Activated CD8-positive, alpha-beta memory T cell treated with anti-CD3 and anti-CD28 coated beads for 48 hours (primary cell): ENCODE measurements at places on chromosomes 13 and 19.
A peak's percentile ranks its signal among the peaks of the same experiment; 100 is the strongest.

DNA sequence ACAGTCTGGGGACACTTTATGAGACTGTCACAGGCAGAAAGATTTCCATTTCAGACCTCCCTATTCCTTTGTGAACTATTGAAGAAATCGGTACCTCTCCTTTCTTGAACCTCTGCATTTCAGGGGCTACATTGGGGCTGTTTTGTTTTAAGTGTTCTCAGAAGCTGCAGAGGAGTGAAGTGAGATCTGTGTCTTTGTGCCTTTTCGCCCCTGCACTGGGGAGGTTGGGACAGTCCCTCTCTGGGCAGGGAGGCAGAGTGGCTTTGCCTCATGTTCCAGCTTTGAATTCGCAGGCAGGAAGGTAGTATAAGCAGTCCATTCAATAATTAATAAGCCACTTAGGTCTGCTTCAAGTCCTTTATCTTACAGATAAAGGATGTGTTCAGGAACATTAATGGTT, 9.5 kb upstream of the AMER2 start:
- no peak for DNase-seq

DNA sequence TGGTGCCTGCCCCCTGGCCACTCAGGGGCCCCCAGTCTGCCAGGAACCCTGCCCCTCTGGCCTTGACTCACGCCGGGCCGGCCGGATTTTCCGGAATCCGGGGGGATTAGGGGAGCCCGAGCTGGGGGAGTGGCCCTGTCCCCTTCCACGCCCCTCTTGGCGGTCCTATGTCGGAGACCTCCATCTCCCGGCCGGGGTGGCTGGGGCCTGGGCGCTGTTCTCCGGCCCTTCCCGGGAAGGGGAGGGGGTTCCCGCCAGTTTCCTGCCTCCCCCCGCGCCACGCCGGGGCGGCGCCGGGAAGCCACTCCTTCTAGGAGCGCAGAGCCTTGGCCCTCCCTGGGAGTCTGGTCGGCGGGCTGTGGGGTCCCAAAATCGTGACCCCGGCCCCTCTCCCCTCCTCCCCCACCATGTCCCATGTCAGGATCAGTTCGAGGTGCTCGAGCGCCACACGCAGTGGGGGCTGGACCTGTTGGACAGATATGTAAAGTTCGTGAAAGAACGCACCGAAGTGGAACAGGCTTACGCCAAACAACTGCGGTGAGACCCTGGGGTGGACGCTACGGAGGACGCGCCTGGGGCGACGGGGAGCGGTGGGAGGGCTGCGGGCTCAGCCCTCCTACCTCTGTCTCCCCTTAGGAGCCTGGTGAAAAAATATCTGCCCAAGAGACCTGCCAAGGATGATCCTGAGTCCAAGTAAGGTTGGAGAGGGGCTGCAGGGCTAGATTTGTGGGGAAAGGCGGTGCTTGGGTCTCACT, 1.3 kb downstream of the TRIP10 start:
- DNase-seq: no peak

GRCh38 chr19:53826876-53827275, 2.8 kb upstream of the NLRP12 start:
- DNase-seq: no peak

GRCh38 chr13:91459485-91459884, 61.1 kb downstream of the GPC5 start:
- no peak for DNase-seq

GRCh38 chr13:22198641-22199217, 527.9 kb downstream of the FGF9 start:
- DNase-seq: no peak

- DNase-seq: peak; percentile 32
Measured at GRCh38 chr13:30346153-30346788, 38.9 kb upstream of the KATNAL1 start.

DNA sequence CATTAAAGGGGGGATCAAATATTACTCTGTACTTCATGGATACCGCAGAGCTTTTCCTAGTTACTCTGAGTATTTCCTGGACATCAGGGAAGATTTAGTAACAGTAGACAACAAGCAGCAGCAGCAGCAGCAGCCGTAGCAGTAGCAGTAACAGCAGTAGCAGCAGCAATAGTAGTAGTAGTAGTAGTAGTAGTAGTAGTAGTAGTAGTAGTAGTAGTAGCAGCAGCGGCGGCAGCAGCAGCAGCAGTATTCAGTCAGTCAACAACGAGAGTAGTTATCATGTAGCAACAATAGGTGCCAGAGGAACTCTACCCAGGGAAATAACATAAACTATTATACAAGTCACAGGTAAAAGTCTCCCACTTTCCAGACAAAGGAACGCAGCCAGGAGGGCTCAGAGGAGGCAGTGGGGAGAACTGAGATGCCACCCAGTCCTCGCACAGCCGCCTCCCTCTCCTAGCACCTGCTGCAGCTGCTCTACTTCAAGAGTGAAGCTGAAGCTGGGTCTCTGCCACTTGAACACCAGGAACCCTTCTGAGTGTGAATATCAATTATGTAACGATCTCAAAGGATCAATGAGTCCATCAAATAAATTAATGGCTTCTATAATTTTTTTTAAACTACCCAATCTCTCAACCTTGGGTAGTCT, 1.3 kb upstream of the DOCK9 start:
- no peak for DNase-seq

- DNase-seq: no peak
Measured at GRCh38 chr13:93976528-93976927, 503.0 kb downstream of the DCT start.

- DNase-seq: no peak
Measured at GRCh38 chr13:74977498-74977897, 504.5 kb downstream of the TBC1D4 start.

- no peak for DNase-seq
Measured at GRCh38 chr19:58366585-58367430, 4.3 kb upstream of the ZNF497 start.

GRCh38 chr13:105343134-105343806, 1192.2 kb downstream of the EFNB2 start:
- DNase-seq: no peak

GRCh38 chr13:98962901-98963590, 14.8 kb downstream of the DOCK9 start:
- no peak for DNase-seq

DNA sequence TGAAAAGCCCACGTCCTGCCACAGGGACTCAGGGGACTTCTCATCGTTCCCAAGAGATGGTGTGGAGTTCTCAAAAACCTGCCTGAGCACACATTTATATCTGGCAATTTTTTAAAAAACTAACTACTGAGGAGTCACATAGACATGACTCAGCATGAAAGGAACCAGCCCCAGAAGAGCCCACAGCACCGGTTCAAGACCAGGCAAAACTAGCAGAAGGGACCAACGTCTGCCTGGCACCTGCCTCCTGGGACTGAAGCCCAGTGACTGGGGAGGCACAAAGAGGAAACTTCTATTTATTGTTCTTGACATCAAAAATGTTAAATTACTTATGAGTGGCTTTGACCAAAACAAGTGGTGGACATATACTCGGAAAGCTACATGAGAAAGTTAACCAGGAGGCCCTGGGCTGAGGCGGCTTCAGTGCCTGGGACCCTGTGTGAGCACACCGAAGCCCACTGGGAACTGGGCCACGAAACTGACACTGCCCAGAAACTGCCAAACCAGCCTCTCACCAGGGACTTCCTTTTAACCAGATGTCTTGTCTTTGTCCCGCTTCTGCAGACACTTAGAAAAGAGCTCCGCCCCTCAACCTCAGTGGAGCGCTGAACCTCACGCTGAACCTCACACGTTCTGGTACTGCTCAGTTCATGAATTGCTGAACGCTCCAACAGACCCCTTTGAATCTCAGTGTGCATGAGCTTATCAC, 25.7 kb downstream of the C13orf46 start:
- no peak for DNase-seq

GRCh38 chr13:36395280-36395679, 37.0 kb upstream of the CCNA1 start:
- no peak for DNase-seq

DNA sequence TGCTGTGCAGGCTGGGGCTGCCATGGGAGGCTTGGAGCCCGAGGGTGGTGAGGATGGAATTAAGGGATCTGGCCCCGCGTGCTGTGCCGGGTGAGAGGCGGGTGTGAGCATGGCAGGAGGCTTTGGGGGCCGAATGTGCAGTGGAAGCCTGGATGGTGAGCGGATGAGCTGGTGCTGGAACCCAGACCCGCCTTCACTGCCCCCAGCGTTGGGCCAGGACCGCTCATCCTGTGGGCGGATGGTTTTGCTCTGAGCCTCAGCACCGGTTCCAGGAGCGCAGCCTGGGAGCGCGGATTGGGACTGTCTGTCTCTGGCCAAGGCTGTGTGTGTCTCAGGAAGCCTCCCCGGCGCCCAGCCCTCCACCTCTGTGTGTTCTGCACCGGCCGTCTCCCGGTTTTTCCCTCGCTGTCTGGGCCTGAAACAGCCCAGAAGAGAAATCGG, 16.7 kb downstream of the KDM4B start:
- no peak for DNase-seq

DNA sequence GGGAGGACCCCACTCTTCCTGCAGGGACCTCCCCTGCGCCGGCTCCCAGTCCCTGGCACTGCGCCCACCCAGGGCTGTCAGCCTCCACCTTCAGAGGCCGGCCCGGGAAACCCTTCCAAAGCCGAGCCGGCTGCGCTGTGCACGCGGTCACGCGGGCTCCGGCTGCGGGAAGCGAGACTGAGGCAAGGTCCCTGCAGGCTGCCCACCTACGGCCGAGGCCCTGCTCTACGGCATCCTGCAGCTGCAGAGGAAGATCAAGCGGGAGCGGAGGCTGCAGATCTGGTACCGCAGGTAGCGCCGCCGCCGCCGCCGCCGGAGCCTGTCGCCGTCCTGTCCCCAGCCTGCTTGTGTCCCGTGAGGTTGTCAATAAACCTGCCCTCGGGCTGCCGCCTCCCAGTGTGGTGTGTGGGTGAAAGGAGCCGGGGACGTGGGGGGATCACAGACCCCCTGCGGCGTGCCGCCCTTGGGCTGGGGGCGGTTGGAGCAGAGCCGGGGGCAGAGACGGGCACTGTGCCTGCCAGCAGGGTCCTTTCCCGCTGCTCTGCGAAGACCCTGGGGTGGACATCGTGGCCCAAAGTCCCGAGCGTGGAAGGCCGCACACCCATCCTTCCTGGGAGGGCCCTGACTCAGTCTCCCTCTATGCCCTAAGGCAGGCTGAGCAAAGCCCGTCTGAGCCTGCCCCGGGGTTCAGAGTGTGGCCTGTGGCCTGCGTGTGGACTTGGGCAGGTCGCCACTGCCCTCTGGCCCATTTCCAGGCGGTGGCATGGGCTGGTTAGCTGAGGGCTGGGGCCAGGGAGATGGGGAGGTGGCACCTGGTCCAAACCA, 5.9 kb downstream of the GAMT start:
- DNase-seq: no peak

- no peak for DNase-seq
Measured at GRCh38 chr19:47479701-47480503, 4.1 kb downstream of the KPTN start.

- no peak for DNase-seq
Measured at GRCh38 chr13:45198041-45198440, 2.8 kb downstream of the KCTD4 start.

GRCh38 chr13:106187501-106188095, 347.9 kb downstream of the EFNB2 start:
- no peak for DNase-seq

DNA sequence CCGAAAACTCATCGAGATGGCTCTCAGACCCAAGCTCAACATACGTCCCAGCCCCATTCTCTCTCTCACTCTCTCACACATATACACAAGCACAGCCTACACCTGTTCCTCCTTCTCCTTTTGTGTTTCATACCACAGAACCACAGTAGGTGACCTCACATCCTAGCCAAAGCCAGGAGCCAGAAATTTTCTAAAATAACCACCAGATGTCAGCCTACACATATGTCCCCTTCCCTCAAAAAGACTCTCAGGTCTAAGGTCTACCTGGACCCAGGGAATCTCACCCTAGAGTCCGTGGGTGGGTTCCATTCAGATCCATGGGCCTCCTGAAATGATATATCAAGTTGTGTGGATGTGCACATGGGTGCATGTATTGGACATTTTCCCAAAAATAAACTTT, 104.2 kb upstream of the IPO5 start:
- DNase-seq: no peak

GRCh38 chr13:26534036-26534726, 23.3 kb upstream of the WASF3 start:
- DNase-seq: no peak

GRCh38 chr13:38566519-38566918, 120.4 kb upstream of the FREM2 start:
- no peak for DNase-seq

GRCh38 chr19:48513289-48514122, 1.9 kb upstream of the LMTK3 start:
- DNase-seq: no peak

- no peak for DNase-seq
Measured at GRCh38 chr19:41784743-41785142, 11.6 kb upstream of the CEACAM3 start.

DNA sequence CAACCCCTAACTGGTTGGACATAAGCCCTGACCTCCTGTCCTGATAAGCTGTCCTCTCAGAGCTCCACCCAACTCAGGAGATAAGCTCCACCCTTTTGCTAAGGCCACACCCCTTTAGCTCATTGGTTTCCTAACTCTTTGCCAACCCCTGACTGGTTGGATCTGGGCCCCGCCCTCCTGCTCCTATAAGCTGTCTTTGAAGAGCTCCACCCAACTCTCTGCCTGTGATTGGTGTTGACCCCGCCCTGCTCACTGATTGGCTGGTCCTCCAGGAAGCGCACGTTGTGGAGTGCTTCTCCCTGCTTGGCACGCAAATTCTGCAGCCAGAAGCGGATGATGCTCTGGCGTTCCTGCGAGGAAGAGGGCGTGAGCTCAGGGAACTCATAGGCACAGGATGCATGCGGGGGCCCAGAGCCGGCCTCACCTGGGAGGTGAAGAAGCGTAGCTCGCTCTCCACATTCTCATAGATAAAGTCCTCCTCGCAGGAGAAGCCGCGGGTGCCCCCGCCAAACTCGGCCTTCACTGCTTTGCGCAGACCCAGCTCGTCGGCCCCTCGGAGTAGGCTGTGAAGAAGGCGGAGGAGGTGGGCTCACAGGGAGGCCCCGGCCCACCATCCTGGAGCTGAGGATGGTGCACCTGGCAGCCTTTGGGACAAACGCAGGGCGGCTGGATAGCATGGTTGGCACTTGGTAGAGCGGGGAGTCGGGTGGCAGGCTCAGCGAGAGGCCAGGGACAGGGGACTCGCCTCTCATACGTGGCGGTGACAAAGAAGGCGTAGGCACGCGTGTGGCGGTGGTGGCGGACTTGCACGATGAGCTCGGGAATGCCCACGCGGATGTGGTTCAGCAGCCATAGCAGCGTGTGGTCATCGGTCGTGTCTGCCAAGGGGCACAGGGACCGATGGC, 1.7 kb downstream of the ANO8 start:
- no peak for DNase-seq

- peak; percentile 90 for DNase-seq
Measured at GRCh38 chr19:18000915-18001776, 6.8 kb upstream of the ARRDC2 start.

GRCh38 chr19:681029-682019, 5.1 kb downstream of the FSTL3 start:
- DNase-seq: no peak

- no peak for DNase-seq
Measured at GRCh38 chr13:75120085-75120484, 361.9 kb downstream of the TBC1D4 start.

- DNase-seq: no peak
Measured at GRCh38 chr19:674282-675151, 1.7 kb upstream of the FSTL3 start.
